Astrocyte (in vitro differentiated cells and primary cell): ENCODE measurements at places on chromosomes 6 and 20. TPM values are rescaled to one million over a fixed set of nuclear protein-coding genes. Genes with fewer than 3 reads are reported as not detected.

- no peaks in the 10 kb centered on the region for H3K36me3 ChIP-seq
- no peak overlapping the region for H3K27ac ChIP-seq
- no peak for DNase-seq
- H3K4me1 ChIP-seq: no peaks in the 10 kb centered on the region
- H3K4me3 ChIP-seq: no peak overlapping the region
- H3K27me3 ChIP-seq: peaks cover 41% of the 10 kb centered on the region
Observed at GRCh38 chr20:46799781-46800408, 90.4 kb downstream of the SLC2A10 start.

RBPJL gene
- not detected in 2 replicates for total RNA-seq

- peaks cover 15% of the 10 kb centered on the region for H3K4me1 ChIP-seq
- H3K27ac ChIP-seq: peak overlapping the region; percentile 53
- H3K4me3 ChIP-seq: no peak overlapping the region
- H3K36me3 ChIP-seq: no peaks in the 10 kb centered on the region
Observed at GRCh38 chr6:105898286-105898685, 187.8 kb upstream of the PRDM1 start.

- DNase-seq: no peak
- H3K4me3 ChIP-seq: no peak overlapping the region
- no peaks in the 10 kb centered on the region for H3K36me3 ChIP-seq
- no peaks in the 10 kb centered on the region for H3K4me1 ChIP-seq
- no peak overlapping the region for H3K27ac ChIP-seq
Observed at GRCh38 chr20:4780245-4780644, 58.5 kb downstream of the PRND start.

GRCh38 chr20:31974296-31974695 is 6.3 kb downstream of the XKR7 start:
- H3K36me3 ChIP-seq: no peaks in the 10 kb centered on the region
- H3K4me1 ChIP-seq: no peaks in the 10 kb centered on the region
- no peak overlapping the region for H3K4me3 ChIP-seq
- H3K27ac ChIP-seq: no peak overlapping the region
- peaks cover 45% of the 10 kb centered on the region for H3K27me3 ChIP-seq
- no peak for DNase-seq

GRCh38 chr6:146581968-146582367 is 16.8 kb upstream of the ADGB start:
- H3K4me3 ChIP-seq: no peak overlapping the region
- H3K36me3 ChIP-seq: no peaks in the 10 kb centered on the region
- no peak for DNase-seq
- no peaks in the 10 kb centered on the region for H3K27me3 ChIP-seq
- H3K4me1 ChIP-seq: no peaks in the 10 kb centered on the region

DNA sequence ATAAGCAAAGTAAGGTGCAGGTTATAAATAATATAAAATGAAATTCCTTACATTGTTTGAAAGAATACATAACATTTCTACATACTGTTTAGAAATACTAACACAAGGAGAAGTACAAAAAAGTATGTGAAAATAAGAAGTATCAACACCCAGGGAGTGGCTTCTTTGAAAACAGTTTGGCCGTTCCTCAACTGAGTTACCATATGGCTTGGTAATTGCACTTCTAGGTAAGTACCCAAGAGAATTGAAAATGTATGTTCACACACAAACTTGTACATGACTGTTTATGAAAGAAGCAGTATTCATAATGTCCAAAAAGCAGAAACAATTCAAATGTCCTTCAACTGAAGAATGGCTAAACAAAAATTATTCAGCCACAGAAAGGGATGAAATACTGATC is 30.7 kb downstream of the PAK5 start:
- H3K27ac ChIP-seq: no peak overlapping the region
- no peaks in the 10 kb centered on the region for H3K36me3 ChIP-seq
- DNase-seq: no peak
- H3K27me3 ChIP-seq: no peaks in the 10 kb centered on the region
- no peak overlapping the region for H3K4me3 ChIP-seq

- H3K36me3 ChIP-seq: no peaks in the 10 kb centered on the region
- no peak overlapping the region for H3K27ac ChIP-seq
- DNase-seq: no peak
- no peak overlapping the region for H3K4me3 ChIP-seq
Observed at GRCh38 chr20:63268671-63269439, 3.8 kb upstream of the ARFGAP1 start.

DNA sequence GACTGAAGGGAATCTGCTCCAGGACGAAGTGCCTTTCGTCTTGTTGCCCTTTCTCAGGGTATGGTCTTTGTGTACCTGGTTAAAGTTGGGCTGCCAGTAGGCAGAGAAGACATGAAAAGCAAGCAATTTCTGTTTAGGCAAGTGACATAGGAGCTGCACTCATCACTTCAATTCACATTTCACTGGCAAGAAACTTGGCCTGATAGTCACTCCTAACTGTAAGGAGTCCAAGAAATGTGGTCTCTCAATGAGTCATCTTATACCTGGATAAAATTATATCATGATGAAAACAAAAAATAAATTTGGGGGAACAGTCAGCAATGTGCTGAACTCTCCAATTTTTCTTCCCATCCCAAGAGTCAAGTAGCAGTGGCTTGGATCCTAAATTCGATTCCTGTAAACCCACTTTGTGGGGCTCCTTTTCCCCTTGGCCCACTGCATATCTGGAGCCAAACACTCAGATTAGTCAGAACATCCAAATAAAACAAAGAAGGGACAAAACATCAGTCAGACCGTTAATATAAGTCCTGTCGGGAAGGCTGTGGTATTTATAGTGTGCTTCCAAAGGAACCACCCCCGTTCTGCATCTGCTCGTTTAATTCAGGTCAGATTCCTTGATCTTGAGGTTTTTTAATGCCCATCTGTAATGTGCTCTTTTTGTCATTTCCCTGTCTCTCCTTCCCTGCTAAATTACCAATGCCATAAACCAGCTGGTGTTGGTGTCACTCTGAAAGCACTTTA is 5.0 kb upstream of the GABRR1 start:
- H3K27me3 ChIP-seq: peaks cover 3% of the 10 kb centered on the region
- H3K4me1 ChIP-seq: peaks cover 5% of the 10 kb centered on the region
- H3K4me3 ChIP-seq: no peak overlapping the region
- peak; percentile 65 for DNase-seq

DNA sequence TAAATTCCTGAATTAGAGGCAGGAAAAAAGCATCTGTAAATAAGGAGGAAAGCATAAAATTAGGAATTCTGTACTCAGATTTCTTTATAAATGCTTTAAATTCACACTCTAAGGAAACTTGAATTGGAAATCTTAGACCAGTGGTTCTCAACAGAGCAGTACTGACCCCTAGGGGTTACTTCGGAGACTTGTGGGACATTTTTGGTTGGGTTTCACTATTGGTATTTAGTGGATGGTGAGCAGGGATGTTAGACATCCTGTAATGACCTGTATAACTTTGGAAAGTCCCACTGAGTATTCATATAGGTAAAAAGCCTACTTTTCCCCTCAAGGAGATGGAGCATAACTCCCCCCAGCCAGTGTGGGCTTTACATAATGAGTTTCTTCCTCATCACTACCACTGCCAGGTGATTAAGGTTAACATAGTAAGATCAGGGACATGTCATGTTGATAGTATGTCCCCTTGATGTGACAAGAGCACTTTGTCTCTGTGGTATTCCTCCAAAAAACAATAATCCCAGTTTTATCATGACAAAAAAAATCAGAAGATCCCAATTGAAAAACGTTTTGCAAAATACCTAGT is 31.0 kb downstream of the GLO1 start:
- peaks cover 17% of the 10 kb centered on the region for H3K36me3 ChIP-seq
- DNase-seq: peak; percentile 29
- no peaks in the 10 kb centered on the region for H3K27me3 ChIP-seq
- no peak overlapping the region for H3K4me3 ChIP-seq

DNA sequence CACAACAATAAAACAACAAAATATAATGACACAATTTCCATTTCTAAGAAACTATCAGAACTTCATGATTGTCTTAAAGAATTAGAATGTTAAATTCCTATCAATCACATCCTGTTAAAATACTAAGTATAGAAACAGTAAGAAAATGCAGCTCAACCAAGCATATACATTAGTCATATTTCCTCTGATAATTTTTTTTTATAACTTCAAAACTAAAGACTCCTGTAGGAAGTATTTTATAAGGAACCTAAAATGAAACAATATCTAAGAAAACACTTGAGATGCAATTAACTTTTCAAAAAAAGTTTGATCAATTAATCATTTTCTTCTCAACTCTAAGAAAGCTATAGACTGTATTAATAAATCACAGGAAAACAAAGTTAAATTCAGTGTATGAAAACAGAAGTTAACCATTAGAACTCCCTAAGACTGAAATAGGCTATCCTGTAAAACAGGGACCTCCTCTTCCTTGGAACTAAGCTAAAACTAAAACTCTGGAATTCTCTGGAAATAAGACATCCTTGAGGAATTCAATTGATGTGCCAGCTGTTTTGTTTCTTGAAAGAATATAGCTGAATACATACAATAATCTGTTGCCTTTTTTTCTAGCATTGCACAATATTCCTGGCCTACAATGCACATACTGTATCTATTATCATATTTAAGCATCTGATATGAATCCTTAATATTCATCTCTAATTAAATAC is 19.8 kb downstream of the FKBP5 start:
- no peaks in the 10 kb centered on the region for H3K36me3 ChIP-seq
- no peaks in the 10 kb centered on the region for H3K27me3 ChIP-seq
- peak overlapping the region; percentile 27 for H3K4me3 ChIP-seq
- peaks cover 31% of the 10 kb centered on the region for H3K4me1 ChIP-seq

DNA sequence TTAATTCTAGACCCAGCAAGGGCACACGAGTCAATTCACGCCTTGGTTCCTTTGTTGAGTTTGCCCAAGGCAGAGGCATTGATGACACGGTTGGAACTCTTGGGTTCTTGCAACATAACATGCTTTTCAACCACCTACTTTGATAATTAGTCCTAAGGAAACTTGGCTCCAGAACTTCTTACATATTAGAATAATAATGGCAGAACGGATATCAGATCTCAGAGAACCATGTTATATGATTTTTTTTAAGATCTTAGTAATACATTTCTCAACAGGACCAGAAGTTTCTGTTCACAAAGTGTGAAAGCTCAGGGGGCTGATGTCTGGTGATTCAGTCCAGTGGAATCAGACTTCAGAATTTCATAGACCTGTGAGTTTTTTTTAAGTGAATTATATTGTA is 19.2 kb downstream of the SPTLC3 start:
- no peak overlapping the region for H3K4me3 ChIP-seq
- peak overlapping the region; percentile 11 for H3K27ac ChIP-seq
- peak; percentile 59 for DNase-seq
- no peaks in the 10 kb centered on the region for H3K36me3 ChIP-seq
- peaks cover 32% of the 10 kb centered on the region for H3K4me1 ChIP-seq

GRCh38 chr6:117494694-117495318 is 12.3 kb downstream of the DCBLD1 start:
- no peak overlapping the region for H3K4me3 ChIP-seq
- no peaks in the 10 kb centered on the region for H3K36me3 ChIP-seq
- no peak for DNase-seq
- H3K27me3 ChIP-seq: no peaks in the 10 kb centered on the region

CALHM5 gene
- 1.8 and 1.9 TPM in 2 replicates for total RNA-seq

DNA sequence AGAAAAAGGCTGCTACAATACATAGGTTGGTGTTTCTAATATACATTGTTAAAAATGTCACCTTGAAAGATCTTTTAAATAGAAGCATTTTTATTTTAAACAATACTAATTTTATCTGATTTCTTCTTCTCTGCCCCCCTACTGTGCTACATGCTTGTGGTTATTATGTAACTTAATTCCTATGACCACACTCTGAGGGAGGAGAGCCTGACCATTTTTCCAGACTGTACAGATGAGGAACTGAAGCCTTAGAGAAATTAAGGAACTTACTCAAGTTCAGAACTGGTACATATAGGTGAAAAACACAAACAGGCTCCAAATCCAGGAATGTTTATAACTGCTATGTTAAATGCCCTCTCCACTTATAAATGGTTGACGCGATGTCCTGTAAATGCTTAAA is 43.4 kb upstream of the ARHGAP18 start:
- H3K36me3 ChIP-seq: no peaks in the 10 kb centered on the region
- peaks cover 30% of the 10 kb centered on the region for H3K4me1 ChIP-seq
- H3K27ac ChIP-seq: no peak overlapping the region
- H3K4me3 ChIP-seq: no peak overlapping the region
- H3K27me3 ChIP-seq: no peaks in the 10 kb centered on the region

DNA sequence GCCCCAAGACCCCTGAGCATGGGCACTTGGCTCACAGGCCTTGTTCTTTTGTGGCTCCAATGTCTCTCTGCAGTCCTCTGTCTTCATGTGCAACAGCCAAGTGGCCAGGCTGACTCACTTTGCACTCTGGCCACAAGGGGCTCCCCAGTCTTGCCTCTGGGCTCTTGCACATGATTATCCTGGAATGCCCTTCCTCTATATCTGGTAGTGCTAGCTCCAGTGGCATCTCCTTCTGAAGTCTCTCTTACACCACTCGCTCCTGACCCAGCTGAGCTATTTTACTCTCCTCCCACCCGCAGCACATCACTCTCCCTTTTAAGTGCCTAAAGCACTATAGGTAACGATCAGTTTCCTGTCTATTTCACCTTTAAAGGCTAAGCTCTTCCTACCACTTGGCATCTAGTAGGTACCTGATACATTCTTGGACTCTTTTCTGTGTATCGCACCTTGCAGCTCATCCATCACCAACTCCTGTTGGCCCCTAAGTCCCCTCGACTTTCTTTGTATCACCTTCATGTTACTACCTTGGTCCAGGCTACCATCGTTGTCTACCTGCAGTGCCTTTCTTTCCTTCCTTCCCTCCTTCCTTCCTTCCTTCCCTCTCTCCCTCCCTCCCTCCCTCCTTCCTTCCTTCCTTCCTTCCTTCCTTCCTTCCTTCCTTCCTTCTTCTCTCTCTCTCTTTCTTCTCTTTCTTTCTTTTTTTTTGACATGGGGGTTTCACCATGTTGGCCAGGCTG is 211.9 kb upstream of the RNF24 start:
- H3K36me3 ChIP-seq: no peaks in the 10 kb centered on the region
- peaks cover 25% of the 10 kb centered on the region for H3K4me1 ChIP-seq
- no peak overlapping the region for H3K27ac ChIP-seq
- H3K27me3 ChIP-seq: peaks cover 5% of the 10 kb centered on the region
- H3K4me3 ChIP-seq: no peak overlapping the region
- peak; percentile 66 for DNase-seq

DNA sequence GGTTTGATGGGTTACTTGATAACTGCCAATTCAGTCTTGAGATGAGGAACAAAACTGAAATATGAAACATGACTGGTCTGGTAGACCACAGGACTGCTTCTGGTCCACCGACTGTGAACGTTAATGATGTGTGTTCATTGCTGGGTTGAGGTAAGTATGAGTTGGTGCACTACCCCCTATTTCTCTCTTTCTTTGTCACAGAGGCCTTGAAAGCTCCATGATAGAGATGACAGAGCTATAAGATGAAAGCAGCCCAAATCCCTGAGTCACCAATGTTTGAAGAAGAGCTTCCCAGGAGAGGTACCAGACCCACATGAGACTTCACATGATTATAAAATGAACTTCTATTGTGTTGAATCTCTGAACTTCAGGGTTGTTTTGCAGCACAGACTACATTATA is 555.5 kb downstream of the PTPRT start:
- no peak overlapping the region for H3K4me3 ChIP-seq
- DNase-seq: no peak
- no peaks in the 10 kb centered on the region for H3K36me3 ChIP-seq
- no peaks in the 10 kb centered on the region for H3K4me1 ChIP-seq

- H3K4me3 ChIP-seq: no peak overlapping the region
- H3K4me1 ChIP-seq: peaks cover 8% of the 10 kb centered on the region
- no peaks in the 10 kb centered on the region for H3K36me3 ChIP-seq
- H3K27ac ChIP-seq: no peak overlapping the region
Observed at GRCh38 chr6:35736253-35736894, 458 bp upstream of the ARMC12 start.

MOXD1 gene
- 3.5 and 4.8 TPM in 2 replicates for total RNA-seq
